ENCODE measurements at places on chromosomes 2 and 18. TPM values are rescaled to one million over a fixed set of nuclear protein-coding genes. Genes with fewer than 3 reads are reported as not detected.

Gene NT5DC4
- not detected for total RNA-seq

Gene MERTK
- 1.9 TPM for total RNA-seq

Gene ELOA2
- total RNA-seq, result not detected

Gene B3GNT7
- 2.8 TPM for total RNA-seq

Gene NFE2L2
- 43.3 TPM for total RNA-seq

Gene ZAP70
- not detected for total RNA-seq

Gene KDSR
- 40.5 TPM for total RNA-seq

Gene NDUFV2
- 118 TPM for total RNA-seq

Gene PIEZO2
- 1.3 TPM for total RNA-seq

All from A549 treated with ZK216348 at 1 μM for 4 hours (cell line).